Occipital lobe (tissue), 3 donors: ENCODE measurements at places on chromosomes 5 and 9. TPM values are rescaled to one million over a fixed set of nuclear protein-coding genes. Genes with fewer than 3 reads are reported as not detected.

- no peak for DNase-seq
These were observed 83.9 kb downstream of the LRRC70 start for GRCh38 chr5:62662521-62662920.

DNA sequence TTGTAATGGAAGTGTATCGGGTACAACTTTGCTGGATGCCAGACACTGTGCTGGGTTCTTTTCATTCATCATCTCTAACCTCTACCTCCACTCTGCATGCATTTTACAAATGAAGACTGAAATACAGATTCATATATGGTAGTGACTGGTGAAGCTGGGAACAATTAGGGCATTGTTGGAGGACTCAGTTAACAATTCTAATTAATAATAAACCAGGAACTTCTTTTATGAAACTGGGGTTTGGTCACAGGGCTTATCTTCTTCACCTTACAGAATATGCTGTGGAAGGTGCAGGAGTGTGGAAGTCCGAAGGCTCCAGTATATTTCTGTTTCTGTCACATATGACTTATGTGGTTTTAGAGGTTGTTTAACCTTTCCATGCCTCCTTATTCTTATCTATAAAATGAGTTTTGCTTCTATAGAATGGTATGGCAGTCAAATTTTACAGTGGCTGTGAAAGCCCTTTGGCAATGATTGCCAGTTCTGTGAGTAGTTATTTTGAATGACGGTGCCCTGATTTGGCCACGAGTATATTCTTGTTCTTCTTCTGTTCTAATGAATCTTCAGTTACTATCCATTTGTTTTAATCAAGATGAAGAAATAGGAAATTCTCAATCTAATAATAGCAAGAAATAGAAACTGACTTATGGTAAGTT, 284.7 kb downstream of the GABRB2 start:
- DNase-seq: no peak

DNA sequence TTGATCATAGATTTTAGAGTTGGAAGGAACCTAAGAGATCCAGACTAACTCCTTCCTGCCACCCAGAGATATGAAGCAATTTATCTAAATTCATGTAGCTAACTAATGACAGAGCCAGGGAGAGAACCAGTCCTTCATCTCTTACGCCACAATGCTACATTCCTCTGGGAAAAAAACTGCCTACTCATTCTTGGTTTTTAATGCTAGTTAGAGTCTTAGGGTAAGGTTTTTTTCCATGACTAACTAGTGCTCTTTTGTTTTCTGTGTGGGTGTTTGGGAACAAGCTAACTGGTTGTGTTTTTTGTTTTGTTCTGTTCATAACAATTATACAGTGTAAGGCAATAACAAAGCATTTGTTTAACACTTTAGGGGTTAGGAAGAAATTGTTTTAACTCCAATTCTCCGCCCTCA, 52.4 kb downstream of the SLC44A1 start:
- no peak for DNase-seq

DNA sequence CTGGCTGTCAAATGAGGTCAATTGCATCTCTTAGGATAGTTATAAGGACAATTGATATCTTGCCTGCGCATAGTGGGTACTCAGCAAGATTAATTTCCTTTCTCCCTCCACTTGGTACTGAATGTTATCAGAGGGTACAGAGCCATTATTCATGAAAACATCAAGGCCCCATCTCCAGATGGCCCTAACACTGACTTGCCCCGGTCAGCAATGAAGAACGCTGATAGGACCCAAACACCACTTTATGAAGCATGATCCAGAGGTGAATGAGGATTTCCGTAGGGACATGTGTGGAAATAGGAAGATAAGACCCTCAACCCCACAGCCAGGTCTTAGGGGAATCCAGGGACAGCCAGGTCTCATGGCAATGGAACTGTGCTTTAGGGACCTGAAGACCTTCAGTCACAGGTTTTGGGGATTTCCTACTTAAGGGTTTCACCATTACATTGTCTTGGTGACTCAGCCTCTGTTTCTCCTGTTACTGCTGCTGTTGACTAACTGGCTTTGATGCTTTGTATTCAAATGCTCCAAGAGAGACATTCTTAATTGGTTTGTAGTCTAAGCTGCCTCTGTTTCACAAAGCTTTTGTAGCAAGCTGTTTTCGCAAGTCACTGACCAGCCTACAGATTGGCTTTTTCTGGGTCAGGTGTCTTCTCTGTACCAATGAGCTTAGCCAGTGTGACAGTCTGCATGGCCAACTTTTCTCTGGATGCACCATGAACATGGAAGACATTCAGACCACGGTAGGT, 35.3 kb upstream of the IQGAP2 start:
- no peak for DNase-seq

DNA sequence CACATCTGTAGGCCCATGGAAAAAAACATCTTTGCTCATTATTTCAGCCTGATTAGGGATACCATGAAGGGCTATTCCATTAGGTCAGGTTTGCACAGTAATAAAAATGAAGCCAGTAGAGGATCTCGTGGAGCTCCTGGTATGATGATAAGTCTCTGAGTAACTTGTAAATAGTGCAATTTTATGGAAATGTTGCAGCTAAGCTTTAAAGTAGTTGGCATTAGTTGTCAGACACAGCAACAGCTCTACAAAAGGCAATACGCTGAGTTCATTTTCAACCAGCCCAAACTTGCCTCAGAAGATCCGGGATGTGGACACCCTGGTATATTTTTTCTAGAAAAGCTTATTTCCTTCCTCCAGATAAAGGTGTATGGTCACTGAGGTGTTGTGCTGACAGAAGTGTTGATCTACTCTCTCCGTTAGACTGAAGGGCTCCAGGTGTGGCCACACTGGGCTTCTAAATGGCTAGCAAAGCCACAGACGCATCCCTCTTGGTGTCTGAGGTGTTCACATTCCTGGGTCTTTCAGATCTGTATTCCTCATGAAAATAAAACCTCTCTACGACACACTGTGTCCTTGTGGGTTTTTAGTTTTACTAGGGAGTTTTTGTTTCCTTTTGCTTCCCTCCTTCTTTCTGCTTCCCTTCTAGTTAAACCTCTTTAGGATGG, 141.6 kb downstream of the GHR start:
- DNase-seq: no peak

GRCh38 chr9:26870292-26870691, 22.3 kb downstream of the CAAP1 start:
- DNase-seq: no peak

- no peak for DNase-seq
These were observed 207.0 kb downstream of the DEPDC1B start for GRCh38 chr5:60492958-60493357.

- no peak for DNase-seq
These were observed 65.6 kb downstream of the COL5A1 start for GRCh38 chr9:134707031-134707680.

DNA sequence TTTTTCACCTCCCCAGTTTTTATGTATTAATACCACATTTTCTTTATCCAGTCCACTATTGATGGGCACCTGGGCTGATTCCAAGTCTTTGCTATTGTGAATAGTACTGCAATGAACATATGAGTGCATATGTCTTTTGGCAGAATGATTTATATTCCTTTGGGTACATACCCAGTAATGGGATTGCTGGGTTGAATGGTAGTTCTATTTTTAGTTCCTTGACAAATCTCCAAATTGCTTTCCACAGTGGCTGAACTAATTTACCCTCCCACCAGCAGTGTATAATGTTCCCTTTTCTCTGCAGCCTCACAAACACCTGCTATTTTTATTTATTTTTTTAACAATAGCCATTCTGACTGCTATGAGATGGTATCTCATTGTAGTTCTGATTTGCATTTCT, 340.2 kb downstream of the ADAMTS6 start:
- DNase-seq: no peak

GRCh38 chr5:54882841-54883240, 102.6 kb downstream of the ESM1 start:
- no peak for DNase-seq

Gene PCDHGC3
- 35.6 TPM for total RNA-seq

Gene CARD9
- 0.47 TPM for total RNA-seq

Gene LCN15
- not detected for total RNA-seq

Gene PCDHA3
- 21.2 TPM for total RNA-seq

Gene NR2F1
- 121 TPM for total RNA-seq

Gene PHYHD1
- total RNA-seq: 1.1 TPM

Gene CBY3
- total RNA-seq: not detected
